ENCODE measurements at places on chromosomes 6 and 20. TPM values are rescaled to one million over a fixed set of nuclear protein-coding genes. Genes with fewer than 3 reads are reported as not detected.

GCLC gene
- 15.7 TPM for total RNA-seq

LCA5 gene
- total RNA-seq = 3.7 TPM

SRXN1 gene
- 42.8 TPM for total RNA-seq

PHACTR3 gene
- total RNA-seq = not detected

MOG gene
- total RNA-seq = not detected

ANKRD6 gene
- total RNA-seq = 12.3 TPM

BPIFB4 gene
- total RNA-seq = not detected

SAMD10 gene
- 1.4 TPM for total RNA-seq

E2F1 gene
- total RNA-seq = 14.1 TPM

FNDC1 gene
- total RNA-seq = under 0.01 TPM
